Right atrium auricular region (tissue), 2 donors: ENCODE measurements at places on chromosomes 3 and 15.

- DNase-seq = no peak
Measured at GRCh38 chr3:144165482-144165881, 193.9 kb downstream of the DIPK2A start.

DNA sequence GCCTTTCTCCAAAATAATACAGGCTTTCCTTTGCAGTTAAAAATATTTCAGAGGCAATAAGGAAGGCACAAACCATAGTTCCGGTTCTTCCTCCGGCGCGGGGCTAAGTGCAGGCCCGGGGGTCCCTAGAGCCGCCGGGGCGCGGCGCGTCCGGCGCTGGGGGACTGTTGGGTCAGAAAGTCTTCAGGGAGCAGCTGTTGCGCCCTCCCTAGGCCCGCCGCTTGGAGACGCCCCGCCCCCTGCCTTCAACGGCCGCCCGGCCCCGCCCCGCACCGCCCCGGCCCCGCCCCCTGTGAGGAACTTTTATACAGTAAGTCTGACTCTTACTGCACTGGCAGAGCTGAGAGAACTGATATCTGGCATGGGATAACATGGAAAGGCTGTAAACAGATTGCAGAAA is 283.1 kb upstream of the ARL6 start:
- DNase-seq = no peak

DNA sequence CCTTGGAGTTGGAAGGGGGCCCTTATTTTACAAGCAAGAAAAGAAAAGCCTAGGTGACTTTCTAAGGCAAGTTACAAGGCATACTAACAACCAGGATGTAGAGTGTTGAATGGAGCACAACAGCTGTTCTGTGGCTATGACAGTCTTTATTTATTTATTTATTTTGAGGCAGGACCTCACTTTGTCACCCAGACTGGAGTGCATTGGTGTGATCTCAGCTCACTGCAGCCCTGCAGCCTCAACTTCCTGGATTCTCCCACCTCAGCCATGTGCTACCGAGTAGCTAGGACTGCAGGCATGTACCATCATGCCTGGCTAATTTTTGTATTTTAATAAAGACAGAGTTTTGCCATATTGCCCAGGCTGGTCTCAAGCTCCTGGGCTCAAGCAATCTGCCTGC is 973.4 kb downstream of the ROBO1 start:
- no peak for DNase-seq

DNA sequence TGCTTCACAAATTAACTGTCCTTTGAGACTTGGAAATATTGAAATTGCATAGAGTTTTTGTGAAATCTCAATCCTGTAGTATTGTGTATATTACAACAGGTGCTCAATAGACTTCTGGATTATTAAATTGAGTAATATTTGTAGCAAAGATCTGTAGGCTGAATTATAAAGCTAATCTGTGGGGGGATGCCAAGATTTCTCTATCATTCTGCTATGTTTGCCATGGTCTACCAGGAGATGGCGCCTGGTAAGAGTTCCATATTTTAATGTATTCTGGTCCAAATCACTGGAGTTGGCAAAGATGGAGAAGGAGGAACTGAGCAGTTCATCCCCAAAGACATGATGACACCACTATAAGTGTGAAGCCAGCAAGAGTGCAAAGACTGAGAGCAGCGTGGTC is 340.9 kb upstream of the TPRG1 start:
- DNase-seq = no peak

- no peak for DNase-seq
Measured at GRCh38 chr15:67042551-67043142, 22.8 kb upstream of the SMAD3 start.

GRCh38 chr15:77768521-77769078 is 135.9 kb upstream of the LINGO1 start:
- no peak for DNase-seq

DNA sequence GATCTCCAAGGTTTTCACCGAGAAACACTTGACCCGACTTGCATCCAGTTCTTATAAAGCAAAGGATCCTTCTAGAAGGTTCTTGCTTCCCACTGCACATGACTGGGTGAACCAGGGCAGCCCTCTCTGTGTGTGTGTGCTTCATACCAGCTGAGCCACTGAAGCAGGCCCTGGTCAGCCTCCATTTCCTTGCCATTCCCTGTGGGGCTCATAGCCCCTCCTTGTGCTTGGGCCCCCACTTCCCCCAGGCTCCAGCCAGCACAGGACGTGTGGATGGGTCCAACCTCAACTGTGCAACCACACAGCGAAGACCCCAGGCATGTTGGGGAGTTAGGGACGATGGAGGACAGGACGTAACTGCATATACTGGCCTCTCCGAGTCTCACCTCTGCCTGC is 15.5 kb downstream of the KLF15 start:
- DNase-seq = peak; percentile 42

GRCh38 chr15:66505818-66506217 is 692 bp downstream of the ZWILCH start:
- DNase-seq = no peak

- DNase-seq = no peak
Measured at GRCh38 chr3:178602856-178603255, 66.6 kb downstream of the KCNMB2 start.

GRCh38 chr15:74994236-74994635 is 1.1 kb upstream of the SCAMP5 start:
- no peak for DNase-seq

- DNase-seq = peak; percentile 97
Measured at GRCh38 chr3:4980229-4981203, 1.3 kb downstream of the BHLHE40 start.

- DNase-seq = peak; percentile 83
Measured at GRCh38 chr15:73926219-73927002, at the start of gene LOXL1. LOXL1 (plus strand) TSS chr15:73926462; CDS start chr15:73926784, 322 bp downstream.

DNA sequence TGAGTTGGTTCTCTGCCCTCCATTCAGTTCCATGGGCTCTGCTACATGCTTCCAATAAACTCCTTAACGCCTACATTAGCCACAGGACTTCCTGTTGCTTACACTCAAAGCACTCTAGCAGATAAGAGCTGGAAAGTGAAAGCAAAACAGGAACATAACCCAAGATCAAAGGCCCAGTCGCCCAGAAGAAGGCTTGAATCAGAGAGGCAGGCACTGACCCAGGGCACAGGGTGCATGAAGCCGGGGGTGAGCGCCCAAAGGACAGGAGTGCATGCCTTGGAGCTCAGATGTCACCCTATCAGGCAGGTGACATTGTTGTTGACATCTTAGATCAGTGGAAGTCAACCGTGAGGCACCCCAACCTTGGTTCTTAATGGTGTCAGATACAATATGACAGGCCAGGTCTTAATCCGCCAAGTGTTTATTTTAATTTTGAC is 235.1 kb downstream of the UACA start:
- no peak for DNase-seq

DNA sequence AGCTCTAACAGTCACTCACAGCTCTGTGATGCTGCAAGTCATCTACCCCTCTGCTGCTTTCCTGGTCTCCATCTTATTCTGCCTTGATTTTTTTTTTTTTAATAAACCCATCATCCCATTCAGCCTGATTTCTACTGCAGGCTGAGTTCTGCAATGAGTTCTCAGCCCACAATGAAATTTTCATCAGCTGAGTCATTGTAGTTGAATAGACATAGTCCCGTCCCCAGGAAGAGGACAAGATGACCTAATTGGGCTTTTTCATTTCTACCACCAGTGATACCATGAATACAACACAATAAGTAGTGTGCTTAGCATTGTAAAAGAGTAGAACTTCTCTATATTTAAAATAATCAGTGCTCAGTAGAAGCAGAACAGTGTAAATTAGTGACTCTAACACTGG is 59.3 kb downstream of the C3orf85 start:
- no peak for DNase-seq
